ENCODE measurements at places on chromosomes 7 and 10.
A peak's percentile ranks its signal among the peaks of the same experiment; 100 is the strongest.

DNA sequence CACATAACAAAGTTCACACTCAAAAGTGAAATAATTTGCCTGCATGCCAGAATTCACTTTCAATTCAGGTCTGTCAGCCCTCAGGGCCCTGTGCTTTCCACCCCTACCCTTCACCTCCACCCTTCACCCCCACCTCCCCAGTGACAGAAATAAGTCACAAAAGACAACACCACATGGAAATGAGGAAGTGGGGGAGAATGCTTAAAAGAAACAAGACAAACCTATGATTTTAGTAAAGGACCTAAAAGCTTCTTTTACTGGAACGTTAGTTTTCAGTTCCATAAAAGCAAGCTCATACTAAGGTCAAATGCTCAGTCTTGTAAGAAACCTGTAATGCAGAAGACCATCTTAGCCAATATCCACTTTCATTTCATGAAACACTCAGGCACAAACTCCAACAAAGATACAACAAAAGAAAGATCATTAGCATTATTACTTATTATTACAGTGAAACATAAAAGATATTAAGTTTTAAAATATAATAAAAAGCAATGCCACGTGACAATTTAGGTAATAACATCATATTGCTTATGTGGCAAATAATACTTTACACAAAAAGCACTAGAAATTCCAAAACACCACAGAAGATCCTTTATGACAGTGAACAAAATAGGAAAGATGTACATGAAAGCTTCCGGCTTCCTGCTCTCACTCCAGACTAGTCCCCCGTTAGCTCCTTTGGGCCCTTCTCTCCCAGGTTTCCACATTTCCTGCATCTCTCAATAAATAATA, 112.1 kb downstream of the LMBR1 start:
- no peak for DNase-seq

GRCh38 chr7:11457419-11457818, 374.6 kb downstream of the THSD7A start:
- no peak for DNase-seq

GRCh38 chr10:89591796-89592271, 53.2 kb downstream of the PANK1 start:
- DNase-seq, result no peak

- DNase-seq, result no peak
Observed at GRCh38 chr10:94963901-94964300, 25.4 kb downstream of the CYP2C9 start.

GRCh38 chr7:46145412-46145811, 224.3 kb upstream of the IGFBP3 start:
- DNase-seq, result peak; percentile 53

- DNase-seq, result no peak
Observed at GRCh38 chr10:4704034-4704545, 121.9 kb upstream of the AKR1E2 start.

DNA sequence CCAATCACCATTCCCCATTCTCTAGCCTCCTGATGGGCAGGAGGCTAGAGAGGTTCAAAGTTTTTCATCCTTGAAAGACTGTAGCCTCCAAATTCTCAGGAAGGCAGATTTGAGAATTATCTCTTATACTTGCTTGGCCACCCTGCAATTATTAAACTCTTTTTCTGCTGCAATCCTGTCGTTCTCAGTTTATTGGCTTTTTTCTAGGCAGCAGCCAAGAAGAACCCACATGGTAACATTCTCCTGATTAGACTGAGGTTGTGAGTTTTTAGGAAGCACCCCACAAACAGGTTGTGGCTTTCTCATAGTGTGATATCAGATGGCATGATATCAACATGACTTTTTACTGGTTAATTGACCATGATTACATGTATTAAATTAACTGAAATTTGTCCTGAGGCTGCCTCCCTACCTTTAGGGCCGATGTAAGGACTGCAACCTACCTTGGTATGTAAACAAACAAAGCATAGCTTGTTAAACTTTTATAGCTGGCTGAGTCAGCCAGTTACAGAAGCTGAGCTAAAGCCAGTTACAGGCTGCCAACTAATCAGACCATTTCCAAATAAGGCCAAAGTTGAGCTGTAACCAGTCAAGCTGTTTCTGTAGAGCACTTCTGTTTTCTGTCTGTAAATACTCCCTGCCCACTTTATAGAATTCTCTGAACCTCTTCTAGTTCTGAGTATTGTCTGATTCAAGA, 3.2 kb upstream of the ZNF248 start:
- DNase-seq, result no peak

- no peak for DNase-seq
Observed at GRCh38 chr10:124251317-124252065, 158.1 kb upstream of the CHST15 start.

DNA sequence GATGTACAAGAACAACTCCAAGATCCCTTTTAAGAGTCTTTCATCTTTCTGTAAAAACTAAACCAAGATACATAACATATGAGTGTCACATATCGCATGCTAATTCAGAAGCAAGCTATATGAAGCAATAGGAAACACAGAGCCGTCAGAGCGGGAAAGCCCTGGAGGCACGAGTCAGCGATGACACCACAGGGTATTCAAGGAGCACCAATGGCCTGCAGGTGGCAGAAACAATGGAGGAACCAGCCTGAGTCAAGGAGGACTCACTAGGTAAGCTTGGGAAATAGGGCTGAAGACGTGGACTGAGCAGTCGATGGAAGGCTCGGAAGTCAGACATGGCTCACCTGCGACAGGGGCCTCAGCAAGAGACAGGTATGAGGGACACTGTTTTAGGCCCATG, 214.4 kb downstream of the FAM107B start:
- no peak for DNase-seq

DNA sequence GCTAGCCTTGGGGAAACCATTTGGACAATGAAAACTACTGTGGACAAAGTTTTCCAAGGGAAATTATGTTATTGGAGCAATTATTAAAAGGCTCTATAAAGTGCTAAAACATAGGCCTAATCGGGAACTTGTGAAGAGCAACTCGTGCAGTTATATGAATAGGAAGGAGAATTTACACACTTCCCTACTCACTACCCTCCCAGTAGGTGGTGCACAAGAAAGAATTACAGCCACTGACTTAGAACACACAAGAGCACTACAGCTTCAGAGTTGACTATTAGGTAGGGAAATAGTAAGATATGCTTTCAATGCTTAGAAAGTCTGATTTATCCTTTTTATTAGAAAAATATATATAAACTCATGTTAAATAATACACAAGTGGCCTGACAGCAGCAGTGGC, 47.2 kb downstream of the GSAP start:
- DNase-seq, result no peak

DNA sequence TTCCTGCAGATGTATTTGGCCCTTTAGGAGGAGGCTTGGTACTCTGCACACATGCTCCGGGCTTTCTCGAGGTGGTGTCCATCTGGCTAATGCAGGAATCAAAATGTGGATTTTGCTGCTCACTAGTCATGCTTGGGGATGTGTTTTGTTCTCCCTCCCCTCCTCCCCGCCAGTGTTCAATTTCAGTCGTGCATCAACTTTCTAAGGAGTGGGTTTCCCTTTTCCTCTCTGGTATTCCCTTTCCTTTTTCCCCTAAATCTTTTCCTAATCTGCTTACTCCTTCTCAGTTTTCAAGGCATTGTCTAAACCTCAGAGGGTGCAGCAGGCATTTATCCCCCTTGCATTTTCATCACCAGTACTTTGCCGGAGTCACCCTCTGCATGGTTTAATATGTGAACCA, 201.8 kb downstream of the CCDC3 start:
- no peak for DNase-seq

GRCh38 chr7:43325595-43325994, 213.1 kb downstream of the HECW1 start:
- no peak for DNase-seq

- no peak for DNase-seq
Observed at GRCh38 chr10:71299071-71299785, 19.8 kb upstream of the SLC29A3 start.

- no peak for DNase-seq
Observed at GRCh38 chr10:31515819-31516402, 196.9 kb downstream of the ZEB1 start.

DNA sequence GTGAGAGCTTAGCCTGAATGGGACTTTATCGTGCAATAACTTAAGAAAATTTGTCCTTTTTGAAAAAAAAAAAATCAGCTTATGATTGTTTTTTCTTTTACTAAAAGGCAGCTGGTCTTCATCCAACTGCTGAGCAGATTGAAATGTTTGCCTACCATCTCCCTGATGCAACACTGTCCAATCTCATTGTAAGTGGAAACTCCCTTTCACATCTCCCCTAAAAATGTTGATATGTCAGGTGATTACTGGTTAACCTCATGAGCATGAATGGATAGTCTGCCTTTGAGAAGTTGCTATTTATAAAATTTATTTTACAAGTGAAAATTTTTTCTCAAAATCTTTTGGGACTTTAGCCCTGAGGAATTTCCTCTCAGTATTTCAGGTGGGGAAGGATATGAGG, 17.8 kb upstream of the HKDC1 start:
- DNase-seq, result no peak

DNA sequence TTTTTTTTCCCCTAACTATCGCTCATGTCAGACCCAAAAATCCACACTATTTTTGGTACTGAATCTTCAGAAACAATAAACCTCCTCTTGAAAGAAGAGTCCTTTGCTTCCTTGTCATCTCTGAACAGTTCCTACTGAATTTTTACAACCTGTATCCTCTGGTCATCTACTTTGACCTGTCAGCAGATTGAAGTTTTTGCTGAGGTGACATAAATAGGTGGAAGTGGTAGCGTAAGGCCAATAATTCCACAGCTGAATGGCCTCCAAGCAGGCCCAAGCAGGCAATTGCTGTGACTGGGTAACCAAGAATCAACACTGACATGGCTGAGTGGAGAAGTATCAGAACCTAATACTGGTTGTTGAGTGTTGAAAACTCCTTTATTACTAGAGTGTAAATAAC, 117.4 kb upstream of the MAGI2 start:
- no peak for DNase-seq

DNA sequence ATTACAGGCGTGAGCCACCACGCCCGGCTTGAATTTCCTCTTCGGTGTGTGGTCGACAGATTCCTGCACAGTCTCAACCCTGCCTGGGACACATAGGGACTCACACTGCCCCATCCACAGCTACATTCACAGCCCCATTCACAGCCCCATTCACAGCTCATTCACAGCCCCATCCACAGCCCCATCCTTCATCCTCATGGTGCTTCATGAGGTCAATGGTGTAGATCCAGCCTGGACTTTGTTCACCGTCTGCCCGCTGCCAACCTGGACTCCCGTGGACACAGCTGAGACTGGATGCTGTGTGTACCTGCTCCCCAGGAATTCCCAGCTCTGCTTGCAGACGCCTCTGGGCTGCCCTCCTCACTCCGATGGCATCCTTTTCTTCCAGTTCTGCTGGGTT, 5.2 kb downstream of the IDI2 start:
- no peak for DNase-seq

- DNase-seq, result no peak
Observed at GRCh38 chr10:71625445-71626175, 94.0 kb downstream of the C10orf105 start.

- no peak for DNase-seq
Observed at GRCh38 chr10:110458266-110458920, 39.3 kb upstream of the DUSP5 start.

DNA sequence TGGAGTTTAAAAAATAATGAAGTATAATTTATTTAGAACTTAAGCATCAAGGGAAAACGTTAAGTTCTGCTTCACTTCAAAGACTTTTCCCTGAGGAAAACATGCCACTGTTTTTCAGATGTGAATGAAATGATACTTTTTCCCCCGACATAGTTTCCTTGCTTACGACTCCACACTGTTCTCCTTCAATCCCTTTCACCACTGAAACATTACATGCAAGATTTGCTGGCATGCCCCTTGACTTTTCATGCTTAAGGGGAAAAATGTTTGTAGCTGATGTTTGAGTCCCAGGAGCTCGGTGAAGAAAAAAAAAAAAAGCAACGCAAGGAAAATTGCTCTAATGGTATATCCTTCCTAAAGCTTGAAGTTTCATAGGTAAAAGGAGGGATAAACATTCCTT, 10.0 kb downstream of the GLI3 start:
- no peak for DNase-seq

- DNase-seq, result no peak
Observed at GRCh38 chr10:71263376-71263775, 51.0 kb downstream of the UNC5B start.

DNA sequence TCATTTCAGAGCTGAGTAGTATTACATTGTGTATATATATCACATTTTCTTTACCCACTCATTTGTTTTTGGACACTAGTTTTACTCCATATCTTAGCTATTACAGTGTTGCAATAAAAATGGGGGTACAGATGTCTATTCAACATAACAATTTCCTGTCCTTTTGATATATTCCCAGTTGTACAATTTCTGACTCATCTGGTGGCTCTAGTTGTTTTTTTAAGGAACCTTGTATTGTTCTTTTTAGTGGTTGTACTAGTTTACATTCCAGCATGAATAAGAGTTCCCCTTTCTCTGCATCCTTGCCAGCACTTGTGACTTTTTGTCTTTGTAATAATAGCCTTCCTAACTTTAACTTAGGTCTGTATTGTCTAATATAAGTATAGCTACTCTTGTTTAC, 739.9 kb downstream of the XPNPEP1 start:
- DNase-seq, result no peak

DNA sequence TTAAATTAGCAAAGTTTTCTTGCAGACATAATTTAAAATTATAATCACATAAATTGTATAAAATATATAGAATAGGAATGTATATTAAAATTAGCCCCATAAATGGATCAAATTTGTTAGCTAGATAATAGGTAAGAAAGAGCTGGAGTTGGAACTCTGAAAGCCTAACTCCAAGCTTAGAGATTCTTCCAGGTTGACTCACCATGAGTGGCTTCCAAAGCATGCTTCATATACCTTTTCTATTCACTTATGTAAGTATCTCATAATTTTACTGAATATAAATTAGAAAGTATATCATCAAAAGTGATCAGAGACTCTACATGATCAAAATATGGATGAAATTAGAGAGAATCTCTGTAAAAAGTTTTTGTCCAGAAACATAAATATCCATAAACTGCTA, 320.7 kb upstream of the MAGI2 start:
- no peak for DNase-seq
